MG63 (cell line): ENCODE measurements at places on chromosomes 11 and 22. TPM values are rescaled to one million over a fixed set of nuclear protein-coding genes. Genes with fewer than 3 reads are reported as not detected.

Gene PSMC3
- 147 and 165 TPM in 2 replicates for total RNA-seq

DNA sequence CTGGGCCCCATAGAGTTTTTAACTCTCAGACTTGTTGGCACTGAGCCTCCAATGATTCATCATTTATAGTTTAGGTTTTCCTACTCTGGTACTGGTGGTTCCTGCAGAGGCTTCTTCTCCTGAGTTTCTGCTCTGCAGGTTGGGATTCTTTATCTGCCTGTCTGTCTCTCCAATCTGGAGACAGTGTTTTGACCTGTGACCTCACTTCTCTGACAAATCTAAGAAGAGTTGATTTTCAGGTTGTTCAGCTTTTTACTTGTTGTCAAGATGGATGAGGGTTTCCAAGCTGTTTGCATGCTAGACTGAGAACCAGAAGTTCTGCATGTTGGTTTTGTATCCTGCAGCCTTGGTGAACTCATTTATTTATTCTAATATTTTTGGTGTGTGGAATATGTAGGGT lies 63.9 kb downstream of the JAM3 start:
- DNase-seq: no peak

GRCh38 chr11:10573556-10573955 lies 5.1 kb upstream of the LYVE1 start:
- DNase-seq: no peak

DNA sequence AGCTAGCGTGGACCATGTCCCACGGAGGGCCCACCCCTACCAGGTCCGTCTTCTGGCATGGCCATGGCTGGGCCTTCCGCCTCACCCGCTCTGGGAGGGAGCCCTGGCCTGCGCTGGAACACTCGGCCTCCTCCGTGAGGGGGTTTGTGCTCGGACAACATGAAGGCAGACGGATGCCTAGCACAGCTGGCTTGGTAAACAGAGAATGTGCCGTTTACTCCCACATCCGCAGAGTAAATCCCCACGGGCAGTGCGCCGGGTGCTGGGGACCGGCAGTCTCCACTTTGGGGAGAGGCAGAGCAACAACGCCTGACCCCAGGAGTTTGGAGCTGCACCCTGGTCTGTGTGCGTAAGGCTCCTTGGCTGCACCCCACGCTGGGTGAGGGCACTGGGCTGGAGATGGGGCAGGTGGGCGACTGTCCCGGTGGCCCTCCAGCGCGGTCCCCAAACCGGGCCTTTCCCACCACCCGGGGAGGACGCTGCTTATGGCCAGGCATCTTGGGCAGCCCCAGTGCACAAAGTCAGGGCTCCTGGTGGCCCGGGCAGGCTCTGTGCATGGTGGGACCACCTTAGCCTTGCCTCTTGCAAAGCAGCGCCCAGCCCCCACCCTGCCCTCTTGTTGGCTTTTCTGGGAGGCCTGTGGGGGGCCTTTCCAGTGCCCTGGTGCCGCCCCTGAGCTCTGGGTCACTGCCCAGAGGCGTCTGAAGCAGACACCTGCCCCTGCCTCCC lies 30.7 kb upstream of the MUC5AC start:
- no peak for DNase-seq

- DNase-seq: peak; percentile 55
Measured at GRCh38 chr11:68120273-68121066, 718 bp downstream of the CHKA start.
